ENCODE measurements at places on chromosomes 3 and 15.

DNA sequence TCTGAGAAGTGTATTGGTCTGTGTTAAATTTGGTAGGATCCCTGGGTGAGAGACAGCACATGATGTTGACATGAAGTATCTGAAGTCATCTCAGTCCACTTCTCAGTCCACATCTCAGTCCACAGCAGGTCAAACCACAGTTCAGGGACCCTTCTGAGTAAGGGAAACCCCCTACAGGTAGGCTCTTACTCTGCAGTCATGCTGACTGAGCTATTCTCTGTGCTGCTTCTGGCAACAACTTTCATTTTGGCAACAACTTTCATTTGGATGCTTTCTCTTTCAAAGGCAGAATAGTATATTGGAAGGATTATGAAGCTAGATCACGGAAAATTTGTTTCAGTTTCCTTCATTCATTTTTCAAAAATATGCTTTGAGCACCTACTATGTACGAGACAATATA is 178.2 kb upstream of the GOLIM4 start:
- DNase-seq = no peak

DNA sequence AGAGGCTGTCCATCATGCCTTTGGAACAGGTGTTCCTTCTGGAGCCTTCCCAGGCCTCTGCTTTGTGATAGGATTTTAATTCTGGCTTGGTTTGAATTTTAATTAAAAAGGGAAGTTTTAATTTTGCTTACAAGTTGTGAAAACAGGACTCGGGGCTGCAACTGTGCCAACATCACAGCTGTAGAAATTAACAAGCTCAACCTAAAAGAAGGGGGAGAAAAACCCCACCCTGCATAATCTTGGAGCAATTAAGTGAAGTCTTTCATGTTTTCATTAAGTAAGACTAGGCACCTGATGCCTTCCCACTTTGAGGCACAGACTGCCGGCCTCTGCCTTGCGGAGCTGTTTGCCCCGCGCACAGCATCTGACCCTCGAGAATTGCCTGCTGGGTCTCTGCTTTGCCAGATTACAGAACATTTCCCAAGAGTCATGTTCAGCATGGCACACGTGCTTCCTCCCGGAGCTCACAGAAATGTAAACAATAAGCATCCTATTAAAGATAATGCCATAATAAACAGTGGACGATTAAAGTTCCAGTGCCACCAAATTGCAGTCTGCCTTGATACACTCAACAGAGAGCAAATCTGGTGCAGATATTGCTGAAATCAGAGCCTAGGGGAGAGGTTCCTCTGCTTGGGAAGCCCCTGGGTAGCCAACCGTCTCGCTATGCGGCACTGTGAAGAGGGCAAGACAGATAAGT is 364.2 kb downstream of the LRTM1 start:
- no peak for DNase-seq

DNA sequence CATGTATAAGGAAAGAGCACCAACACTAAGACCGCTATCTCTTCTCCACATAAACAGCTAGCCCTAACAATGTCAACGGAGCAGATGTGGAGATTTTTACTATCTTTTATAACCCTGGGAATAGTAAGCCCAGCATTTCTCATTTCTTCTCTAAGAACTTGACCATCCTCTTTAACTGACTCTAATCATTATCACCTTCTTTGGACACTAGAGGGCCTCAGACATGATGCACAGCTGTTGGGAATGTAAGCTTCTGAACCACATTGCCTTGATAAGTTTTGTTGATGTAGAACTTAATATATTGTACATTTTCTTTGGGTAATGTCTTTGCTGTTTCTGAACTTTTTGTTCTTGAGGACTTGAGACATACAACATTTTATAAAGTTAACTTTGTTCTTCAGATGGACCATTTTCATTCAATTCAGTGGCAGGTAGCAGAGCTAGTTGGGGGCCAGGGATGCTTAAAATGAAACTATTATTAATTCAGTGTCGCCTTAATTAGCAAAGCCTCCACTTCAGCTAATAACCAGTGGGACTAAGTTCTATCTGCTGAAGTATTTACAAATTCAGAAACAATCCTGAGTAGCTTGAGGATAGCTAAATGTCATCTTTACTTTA is 9.6 kb upstream of the TAGLN3 start:
- DNase-seq = peak; percentile 54

GRCh38 chr3:154496978-154497377 is 67.0 kb upstream of the GPR149 start:
- DNase-seq = no peak

DNA sequence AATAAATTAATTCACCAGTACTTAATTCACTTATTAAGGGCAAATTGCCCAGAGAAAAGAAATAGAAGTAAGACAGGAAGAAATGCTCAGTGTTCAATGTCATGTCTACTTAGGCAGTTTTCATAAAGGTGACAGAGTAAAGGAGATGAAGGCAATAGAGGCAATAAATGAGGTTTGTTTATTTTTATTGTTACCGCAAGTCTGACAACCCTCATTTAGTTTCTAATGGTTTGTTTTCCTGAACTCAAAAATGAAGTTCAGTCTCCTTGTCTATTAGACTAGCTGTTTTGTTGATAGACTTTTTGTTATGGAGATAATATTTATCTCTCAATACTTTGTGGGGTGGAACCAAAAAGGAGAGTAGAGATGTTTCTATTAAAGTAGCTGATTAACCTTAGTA is 258.3 kb downstream of the C3orf38 start:
- no peak for DNase-seq

DNA sequence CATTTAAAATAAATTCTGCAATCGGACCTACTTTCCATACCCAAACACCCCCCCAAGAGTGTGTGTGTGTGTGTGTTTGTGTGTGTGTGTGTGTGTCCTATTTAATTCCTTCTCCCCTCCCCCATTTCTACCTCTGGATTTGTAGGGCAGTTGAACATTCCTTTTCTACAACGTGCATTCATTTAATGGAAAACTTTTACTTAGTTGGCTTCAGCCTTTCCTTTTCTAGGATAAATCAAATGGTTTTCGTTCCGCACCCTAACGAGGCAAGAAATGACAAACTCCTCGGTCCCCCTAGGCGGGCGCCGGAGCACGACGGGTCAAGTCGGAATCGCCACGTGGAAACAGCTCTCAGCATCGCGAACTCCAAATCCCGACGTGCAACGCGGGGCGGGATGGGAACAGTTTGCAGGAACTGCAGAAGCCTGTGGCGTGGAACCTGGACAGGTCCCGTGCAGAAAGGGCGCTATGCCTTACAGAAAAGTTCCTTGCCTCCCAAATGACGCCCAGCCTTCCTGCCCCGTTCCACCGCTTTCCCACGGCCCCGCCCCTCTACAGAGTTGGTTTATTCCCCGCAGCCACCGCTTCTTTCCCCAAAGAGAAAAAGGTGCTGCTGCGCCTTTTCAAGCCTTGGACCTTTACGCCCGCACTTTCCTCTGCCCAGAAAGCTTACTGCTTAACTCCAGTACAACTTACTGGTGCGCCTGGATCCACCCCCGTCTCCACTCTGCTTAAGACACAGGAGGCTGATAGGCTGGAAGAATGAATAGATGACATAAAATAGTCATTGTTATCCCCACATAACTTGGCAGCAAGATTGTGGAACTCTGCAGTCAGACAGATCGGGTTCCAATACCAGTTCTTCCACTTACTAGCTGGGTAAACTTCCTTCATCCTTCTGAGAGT is 1.1 kb upstream of the EIF2B5 start:
- DNase-seq = peak; percentile 70

DNA sequence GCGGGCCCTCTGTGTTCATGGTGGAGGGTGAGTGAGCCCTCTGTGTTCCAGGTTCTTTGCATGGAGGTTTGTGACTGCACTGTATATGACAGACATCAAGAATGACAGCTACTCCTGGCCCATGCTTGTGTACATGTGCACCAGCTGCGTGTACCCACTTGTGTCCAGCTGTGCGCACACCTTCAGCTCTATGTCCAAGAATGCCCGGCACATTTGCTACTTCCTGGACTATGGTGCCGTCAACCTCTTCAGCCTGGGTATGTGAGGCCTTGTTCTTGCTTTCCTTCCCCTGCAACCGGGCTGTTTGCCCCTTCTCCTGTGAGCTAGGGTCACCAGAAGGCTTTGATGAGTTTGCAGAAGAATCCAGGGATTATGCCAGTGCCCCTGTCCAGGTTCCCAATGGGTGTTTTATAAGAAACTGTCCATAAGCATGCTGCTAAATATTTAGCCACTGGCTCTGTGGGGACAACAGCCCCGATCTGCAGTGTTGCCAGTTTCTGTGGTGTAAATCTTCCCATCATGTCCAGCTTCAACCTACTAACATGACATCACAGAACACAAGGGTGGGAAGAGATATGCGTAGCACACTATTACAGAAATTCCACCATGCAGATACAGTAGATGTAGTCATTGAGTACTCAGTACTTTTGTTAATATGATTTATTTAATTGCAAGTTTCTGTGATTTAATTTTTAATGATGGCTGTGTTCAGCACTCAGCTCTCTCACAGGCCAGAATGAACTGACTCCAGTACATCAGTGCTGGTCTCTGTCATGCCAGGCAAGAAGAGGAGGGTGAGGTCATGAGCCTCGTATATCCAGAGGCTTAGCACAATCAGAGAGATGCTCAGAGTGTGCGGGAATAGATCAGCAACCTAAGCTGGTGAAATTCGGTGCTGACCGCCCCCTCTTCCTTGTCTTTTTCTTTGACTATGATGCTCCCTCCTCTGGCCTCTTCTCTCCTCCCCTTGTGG is 29.2 kb upstream of the KIF23 start:
- no peak for DNase-seq

- DNase-seq = no peak
Observed at GRCh38 chr3:47365213-47366153, 15.3 kb upstream of the PTPN23 start.

- DNase-seq = no peak
Observed at GRCh38 chr3:36686516-36686915, 77.8 kb downstream of the DCLK3 start.

- DNase-seq = no peak
Observed at GRCh38 chr15:51281368-51281967, 56.9 kb downstream of the CYP19A1 start.

GRCh38 chr3:129605203-129605921 is 1.1 kb downstream of the PLXND1 start:
- DNase-seq = no peak

DNA sequence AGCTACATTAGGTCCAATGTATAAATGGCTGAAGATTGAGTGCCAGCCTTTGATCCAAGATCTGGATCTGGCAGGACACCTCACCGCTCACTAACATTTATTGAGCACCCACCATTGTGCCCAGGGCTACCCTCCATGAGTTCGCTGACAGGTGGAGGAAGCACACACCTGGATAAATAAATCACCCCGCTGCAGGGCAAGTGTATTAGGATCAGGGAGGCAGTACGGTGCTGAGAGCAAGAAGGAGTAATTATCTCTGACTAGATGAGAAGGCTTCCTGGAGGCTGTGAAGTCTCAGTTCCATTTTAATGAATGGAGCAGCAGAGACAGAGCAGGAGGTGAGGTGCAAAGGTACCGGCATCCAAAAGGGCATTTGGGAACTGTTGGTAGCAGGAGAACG is 104.1 kb downstream of the LIPC start:
- no peak for DNase-seq

GRCh38 chr15:70213794-70214193 is 116.1 kb upstream of the TLE3 start:
- no peak for DNase-seq

GRCh38 chr15:85500060-85500708 is 119.8 kb downstream of the AKAP13 start:
- DNase-seq = no peak

DNA sequence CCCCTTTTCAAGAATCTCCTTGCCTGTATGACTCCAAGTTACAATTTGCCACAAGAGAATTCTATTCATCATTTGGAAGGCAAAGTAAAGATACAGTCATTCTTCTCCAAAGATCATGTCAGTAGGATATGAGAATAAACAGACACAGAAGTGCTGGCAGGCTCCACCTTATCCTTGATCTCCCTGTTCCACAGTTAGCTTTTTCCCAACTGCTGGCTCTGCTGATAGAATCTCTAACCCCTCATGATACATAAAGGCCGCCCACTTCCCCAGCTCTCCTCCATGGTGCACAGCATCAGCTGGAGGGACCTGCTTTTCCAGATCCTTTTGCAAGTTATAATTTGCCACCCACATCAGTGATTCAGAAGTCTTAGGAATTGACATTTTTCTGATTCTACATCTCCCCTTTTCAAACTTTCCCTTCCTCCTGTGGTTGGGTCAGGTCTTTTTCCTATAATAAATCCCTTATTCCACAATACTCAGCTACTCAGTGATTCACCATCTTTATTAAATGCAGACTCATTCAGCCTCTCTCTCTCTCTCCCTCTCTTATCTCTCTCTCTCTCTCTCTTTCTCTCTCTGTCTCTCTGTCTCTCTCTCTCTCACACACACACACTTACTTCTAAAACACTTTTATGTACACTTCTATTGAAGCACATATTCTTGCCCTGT is 465.4 kb downstream of the GBE1 start:
- DNase-seq = no peak

DNA sequence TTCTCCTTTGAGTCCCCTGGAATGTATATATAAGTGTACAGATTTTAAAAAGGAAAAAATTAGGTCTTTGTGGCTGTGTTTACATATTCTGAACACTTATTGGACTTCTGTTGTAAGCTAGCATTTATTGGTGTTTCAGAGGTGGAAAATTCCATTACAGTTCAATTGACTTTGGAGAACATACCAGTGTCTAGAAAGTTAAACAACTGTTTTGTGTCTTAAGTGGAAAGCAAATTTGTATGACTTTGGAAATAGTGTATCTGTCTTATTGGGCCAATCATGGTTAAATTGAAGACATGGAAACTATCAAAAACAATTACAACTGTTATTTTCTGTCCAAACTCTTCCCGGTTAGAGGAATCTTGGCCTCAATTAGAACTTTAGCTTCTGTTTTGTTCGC is 265.0 kb upstream of the C2CD4B start:
- no peak for DNase-seq

- no peak for DNase-seq
Observed at GRCh38 chr3:186965141-186965879, 35.0 kb downstream of the ST6GAL1 start.

GRCh38 chr15:98782801-98783200 is 134.5 kb downstream of the IGF1R start:
- DNase-seq = no peak

GRCh38 chr3:157671656-157672055 is 168.4 kb upstream of the VEPH1 start:
- DNase-seq = no peak

DNA sequence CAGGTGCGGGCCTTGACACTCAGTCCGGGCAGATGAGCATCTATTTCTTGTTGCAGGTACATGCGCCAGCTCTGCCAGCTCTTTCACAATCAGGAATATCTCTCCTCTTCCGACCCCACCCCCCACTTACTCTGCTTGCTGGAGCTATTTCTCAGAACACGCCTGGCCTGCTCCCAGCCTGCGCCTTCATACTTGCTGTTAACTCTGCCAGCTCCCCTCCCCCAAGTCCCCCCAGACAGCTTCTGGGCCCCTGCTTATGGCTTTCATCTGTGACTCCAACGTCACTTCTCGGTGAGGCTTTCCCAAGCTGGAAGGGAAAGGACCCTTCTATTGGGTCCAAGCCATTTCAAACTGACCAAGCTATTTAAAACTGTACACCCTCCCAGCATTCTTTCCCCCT is 15.2 kb downstream of the MAGEF1 start:
- no peak for DNase-seq

DNA sequence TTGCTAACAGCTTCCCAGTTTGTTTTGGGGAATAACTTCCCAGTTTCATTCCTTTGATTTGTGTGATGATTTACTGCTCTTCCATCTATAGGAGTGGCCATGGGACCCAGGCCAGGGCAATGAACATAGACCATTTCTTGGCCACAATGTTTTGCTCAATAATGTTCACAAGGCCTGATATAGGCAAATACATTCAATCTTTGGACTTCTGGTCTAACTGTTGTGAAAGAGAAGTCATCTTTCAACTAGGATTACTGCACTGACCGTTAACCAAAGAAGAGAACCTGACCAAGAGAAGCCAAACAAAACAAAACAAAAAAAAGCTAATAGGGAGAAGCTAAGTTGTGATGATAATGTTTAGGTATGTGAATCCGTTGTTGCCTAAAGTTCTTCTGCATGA is 221.8 kb upstream of the SUCLG2 start:
- no peak for DNase-seq

Measured in RCC 7860 (cell line).